Lower lobe of right lung (tissue), 2 donors: ENCODE measurements at places on chromosomes 7 and 10.

GRCh38 chr7:138951953-138952352 lies 29.2 kb downstream of the KIAA1549 start:
- no peak for DNase-seq

- no peak for DNase-seq
These were observed 517.5 kb downstream of the NRG3 start for GRCh38 chr10:82392533-82392932.

- no peak for DNase-seq
These were observed 1.9 kb upstream of the MALRD1 start for GRCh38 chr10:19046679-19047078.

GRCh38 chr7:44431091-44431608 lies 59.3 kb downstream of the NUDCD3 start:
- DNase-seq, result no peak

DNA sequence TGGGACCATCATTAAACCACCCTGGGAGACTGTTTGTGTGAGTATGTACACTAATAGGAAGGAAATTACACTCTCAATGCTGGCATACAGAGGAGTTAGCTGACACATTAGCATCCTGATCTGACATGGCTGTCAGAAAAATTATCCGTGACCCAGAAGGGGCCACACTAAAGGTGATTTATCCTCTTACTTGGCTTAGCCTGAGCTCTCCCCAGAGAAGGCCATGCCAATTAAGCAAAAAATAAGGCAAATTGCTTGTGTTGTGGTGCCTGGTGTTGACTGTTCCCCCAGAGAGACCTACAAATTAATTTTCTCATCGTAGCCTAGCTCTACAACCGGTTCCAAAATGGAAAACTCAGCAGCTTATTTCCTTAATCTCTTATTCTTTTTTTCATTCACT lies 992.3 kb downstream of the KCNMA1 start:
- DNase-seq, result no peak

- DNase-seq, result no peak
These were observed 162.9 kb downstream of the CDK14 start for GRCh38 chr7:90758933-90759562.

DNA sequence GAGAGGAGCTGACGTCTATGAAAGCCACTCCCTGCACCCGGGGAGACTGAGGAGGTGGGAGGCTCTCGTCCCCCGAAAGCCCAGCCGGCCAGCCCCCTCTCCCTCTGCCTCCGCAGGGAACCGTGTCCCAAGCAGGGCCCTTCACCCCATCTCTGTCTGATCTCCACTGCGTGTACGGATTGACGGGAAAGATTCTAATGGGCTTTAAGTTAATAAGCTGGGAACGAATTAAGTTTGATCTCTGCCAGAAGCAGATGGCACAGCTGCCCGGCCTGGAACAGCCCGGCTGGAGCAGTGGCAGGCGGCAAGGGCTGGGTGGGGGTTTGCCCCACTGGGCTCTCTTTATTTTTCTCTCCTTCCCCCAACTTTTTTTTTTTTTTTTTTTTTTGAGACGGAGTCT lies 6.1 kb upstream of the SLC29A4 start:
- no peak for DNase-seq

GRCh38 chr7:156122752-156123354 lies 310.6 kb upstream of the SHH start:
- no peak for DNase-seq

DNA sequence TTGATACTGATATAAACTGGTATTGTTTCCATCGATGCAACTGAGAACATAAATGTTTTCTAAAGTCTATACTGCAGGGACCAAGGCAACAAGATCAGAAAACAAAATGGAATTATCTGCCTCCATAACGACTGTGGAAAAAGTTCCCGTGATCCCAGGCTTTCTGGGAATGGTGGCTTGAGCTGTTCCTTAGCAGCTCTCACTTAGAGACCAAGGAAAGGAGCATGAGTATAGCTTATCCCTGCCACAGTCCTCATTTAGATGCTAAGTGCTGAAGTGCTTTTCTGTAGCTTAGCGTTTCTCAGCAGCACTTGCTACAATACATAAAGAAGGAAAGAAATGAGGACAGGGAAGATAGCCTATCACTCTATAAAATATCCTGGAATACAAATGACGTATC lies 5.5 kb downstream of the WNT8B start:
- DNase-seq, result no peak

DNA sequence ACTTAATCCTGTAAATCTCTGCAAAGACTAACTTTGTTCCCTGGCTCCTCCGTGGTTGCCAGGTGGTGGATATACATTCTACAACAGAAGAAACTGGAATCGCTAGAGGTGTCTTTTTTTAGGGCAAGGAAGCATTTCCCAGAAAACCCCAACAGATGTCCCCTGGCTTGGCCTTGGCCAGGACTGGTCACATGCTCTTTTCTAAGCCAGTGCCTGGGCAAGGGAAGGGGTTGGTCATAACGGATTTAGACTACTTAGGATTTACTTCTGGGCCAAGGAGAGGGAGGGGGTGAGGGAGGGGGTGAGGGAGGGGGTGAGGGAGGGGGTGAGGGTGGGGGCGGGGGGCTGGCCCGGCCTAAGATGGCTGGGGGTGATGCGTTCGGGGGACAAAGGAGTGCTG lies 105.7 kb downstream of the SNX10 start:
- no peak for DNase-seq

DNA sequence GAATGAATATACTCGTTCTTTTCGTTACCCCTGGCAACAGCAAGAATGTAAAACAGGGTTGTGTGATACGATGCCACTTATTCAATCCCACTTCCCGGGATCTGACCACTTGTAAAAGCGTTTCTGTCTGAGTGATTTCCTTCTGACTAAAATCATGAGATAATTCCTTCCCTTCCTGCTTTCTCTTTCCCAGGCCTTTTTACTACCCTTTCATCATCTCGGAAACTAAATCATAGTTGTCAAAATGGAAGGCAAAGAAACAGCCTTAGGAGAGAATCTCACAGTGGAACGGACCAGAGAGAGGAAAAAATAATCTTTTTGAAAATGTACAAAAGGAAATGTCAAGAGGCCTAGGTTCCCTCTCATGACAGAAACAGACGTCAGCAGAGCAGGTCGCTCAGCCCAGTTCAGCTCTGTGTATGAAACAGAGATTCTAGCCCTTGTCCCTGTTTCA lies 29.8 kb downstream of the DIP2C start:
- DNase-seq, result no peak

GRCh38 chr7:43726466-43726865 lies 2.9 kb downstream of the COA1 start:
- DNase-seq, result no peak

GRCh38 chr7:141466151-141466904 lies 84.9 kb upstream of the AGK start:
- DNase-seq, result no peak

DNA sequence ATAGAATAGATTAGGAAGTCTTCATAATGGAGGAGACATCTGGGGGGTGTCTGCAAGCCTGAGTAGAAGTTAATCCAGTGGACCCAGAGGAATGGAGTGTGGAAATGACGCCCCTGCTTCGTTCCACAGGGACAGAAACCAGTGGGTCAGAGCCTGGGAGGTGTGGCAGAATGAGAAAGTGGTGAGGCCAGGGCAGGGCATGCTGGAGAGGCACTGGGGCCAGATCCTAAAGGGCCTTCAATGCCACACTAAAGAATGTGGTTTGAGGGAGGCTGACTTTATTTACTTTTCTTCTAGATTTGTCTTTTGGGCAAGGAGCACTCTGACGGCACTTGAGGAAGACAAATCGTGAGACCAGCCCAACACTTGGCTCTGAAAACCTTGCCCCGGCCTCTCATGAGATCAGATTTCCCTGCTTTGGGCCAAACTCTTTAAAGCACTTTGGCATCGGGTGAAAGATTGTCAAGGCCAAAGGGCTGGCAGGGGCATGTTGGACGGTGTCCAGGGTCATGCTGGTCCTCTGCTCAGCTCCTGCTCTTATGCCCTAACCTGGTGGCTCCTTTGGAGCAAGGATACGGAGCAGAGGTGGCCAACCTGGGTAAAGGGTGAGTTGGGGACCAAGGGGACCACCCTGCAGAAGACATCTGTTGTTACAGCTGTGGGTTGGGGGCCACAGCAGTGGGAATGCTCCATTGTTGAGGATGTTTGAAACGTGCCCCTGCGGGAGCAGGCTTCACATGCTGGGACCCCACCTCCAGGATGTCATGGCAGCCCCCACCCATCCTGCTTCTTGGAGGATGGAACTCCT lies 157.0 kb upstream of the ZMIZ1 start:
- peak; percentile 68 for DNase-seq

DNA sequence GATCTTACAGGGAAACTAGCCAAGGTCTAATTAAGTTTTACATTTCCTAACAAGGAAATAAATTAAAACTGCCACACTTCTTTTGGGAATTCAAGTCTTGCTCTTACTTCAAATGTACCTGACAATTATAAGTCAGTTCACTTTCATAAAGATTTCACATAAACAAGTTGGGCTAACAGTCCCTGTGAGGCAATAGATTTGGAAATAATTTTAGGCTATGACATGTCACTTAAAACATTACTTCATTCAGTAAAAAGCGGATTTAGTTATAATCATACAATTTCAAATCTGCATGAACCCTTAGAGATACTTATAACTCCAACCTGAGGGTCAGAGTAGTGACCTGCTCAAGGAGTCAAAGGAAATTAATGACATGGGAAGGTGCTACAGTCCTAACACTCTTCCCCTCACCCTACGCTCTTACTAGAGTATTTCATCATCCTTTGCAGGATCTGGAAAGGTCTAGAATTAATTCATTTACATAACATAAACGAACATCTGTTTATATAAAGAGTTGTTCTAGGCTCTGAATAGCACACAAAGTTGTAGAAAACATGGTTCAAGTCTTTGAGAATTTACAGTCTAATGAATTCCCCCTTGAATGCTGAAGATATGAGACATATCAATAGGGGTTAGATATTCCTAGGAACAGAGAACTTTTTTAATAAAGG lies 32.3 kb upstream of the DNAJB12 start:
- no peak for DNase-seq

GRCh38 chr7:142134909-142135308 lies 23.4 kb downstream of the MGAM2 start:
- no peak for DNase-seq

DNA sequence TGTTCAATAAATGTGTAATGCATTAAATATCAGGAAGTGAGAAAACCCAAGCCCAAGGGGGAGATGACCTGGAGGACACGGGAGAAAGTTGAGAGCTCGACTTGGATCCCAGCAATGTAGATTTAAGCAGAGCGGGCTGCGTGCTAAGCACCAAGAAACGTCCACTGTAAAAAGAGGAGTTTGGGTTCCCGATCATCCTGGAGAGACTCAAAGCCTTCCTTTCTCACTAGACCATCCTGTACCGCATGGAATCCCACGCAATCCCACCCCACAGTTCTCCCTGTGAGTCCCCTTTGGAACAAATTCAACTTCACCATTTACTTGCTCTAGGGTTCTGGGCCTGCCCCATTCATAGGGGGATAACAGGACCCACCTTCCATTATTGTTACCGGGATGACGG lies 2.4 kb downstream of the TRPV6 start:
- DNase-seq, result no peak

- DNase-seq, result no peak
These were observed 35.1 kb upstream of the DNAH11 start for GRCh38 chr7:21507627-21508343.

GRCh38 chr10:33253411-33253810 lies 81.1 kb downstream of the NRP1 start:
- no peak for DNase-seq

DNA sequence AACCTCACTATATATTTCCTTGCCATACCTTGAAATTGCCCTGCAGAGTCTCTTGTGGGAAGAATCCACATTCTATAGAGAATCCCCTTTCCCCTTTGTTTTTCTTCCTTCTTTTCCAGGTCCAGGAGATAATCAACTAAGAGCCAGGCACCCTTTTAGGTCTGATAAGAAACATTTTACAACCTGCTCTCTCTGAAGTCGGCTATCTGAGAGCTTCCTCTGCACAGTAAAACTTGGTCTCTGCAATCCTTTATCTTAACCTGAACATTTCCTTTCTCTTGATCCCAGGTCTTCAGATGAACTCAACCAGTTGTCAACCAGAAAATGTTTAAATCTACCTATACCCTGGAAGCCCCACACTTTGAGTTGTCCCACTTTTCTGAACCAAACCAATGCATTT lies 19.5 kb upstream of the PTER start:
- no peak for DNase-seq

DNA sequence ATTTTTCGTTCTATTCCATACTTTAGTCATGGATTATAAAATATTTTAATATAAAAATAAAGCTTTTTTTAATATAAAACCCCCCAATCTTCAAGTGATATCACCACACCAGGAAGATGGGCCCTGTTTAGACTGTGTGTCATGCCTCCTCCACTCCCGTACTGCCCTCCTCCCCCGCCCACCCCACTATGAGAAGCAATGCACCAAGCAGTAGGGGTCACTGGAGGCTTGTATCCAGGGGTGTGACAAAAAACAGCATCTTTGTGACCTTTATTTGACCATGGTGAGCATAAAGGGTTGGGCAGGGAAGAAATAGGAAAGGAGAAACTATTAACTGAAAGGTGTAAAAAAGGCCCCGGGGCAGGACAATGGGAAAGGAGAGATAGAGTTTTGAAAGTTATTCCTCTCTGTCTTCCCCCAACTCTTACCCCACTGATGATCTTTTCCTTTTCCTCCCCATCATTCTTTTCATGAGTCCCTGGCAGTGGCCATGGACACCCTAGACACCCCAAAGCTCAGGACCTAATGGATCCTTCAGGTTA lies 3.5 kb downstream of the PITX3 start:
- no peak for DNase-seq

- no peak for DNase-seq
These were observed 619.7 kb downstream of the GATA3 start for GRCh38 chr10:8674230-8674629.

- DNase-seq, result no peak
These were observed 4.5 kb downstream of the PLEKHA1 start for GRCh38 chr10:122379041-122379440.

DNA sequence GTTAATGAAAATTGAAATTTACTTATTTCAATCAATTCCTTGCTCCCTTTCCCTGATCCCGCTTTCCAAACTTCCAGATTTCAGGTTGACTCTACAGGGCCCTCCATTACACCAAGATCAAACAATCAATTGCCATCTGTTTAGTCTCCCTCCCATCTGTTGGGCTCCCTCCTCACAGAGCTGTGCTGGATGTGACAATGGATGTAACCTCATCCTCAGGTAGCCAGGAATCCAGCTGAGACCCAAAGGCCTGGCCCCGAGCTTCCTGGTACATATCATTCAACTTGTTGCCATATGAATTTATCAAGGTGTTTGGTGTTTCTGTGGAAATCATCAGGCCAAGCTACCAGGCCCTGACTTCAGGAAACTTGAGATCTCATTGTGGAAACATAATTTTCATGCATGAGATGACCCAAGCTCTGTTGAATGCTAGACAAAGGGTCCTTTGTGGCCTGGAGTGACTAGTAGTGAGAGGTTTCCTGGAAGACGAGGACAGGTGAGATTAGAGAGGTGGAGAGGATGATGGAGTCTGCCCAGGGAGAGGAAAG lies 148.6 kb upstream of the PDE1C start:
- DNase-seq, result no peak

GRCh38 chr10:74691164-74691563 lies 135.2 kb upstream of the KAT6B start:
- no peak for DNase-seq

GRCh38 chr7:92657391-92657790 lies 67.2 kb upstream of the FAM133B start:
- DNase-seq, result no peak

GRCh38 chr10:12841826-12842225 lies 159.7 kb downstream of the CCDC3 start:
- no peak for DNase-seq
